ENCODE measurements at places on chromosomes 12 and 14.

- no peak for DNase-seq
These were observed 54.5 kb upstream of the ASPG start for GRCh38 chr14:104030958-104031357.

DNA sequence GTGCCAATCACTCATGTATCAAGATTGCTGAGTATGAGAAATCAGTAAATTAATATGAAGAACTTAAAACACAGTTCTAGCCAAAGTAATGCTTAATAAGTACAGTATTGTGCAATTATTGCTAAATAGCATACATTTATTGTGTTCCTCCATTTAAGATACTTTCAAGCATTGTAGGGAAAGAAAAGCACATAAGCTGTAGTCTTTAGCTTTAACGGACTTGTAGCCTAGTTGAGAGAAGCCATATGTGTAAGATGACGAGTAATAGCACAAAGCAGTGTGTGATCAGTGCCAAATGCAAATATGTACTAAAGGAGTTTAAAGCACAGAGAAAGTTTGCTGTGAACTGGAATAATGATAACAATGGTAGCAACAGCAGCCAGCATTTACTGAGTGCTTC is 38.1 kb downstream of the ETV6 start:
- DNase-seq = no peak

DNA sequence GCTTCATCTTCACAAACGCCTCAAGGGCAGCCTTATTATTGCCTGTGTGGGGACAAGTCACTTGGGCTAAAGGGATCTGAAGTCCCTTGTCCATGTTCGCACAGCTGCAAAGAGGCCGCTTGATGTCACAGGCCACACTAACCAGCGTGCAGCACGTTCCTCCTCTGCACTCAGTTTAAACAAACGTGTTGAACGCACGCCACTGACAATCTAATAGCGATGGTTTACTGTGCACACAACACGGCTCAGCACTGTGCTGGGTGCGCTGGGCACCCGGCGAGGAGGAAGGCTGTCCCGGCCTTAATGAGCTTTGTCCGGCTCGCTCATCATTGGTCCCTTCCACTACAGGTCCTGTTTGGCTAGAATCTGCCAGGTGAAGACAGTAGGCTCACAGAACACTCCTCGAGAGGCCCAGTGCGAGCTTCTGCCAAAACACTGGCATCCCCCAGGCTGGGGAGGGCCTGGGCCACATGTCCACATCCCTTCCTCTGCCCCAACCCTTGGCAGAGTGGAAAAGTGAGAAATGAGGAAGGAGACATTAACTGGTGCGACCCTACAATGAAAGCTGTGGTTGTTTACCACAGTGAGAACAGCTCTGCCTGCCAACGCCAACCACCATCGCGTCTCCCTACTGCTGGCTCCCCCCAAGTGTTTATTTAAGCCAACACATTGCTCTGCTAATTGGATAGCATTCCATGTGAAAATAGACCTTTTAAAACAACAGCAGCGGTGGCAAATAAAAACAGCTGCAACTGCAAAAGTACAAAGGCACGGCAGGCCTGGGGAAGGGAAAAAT is 113.2 kb downstream of the RBM19 start:
- no peak for DNase-seq

DNA sequence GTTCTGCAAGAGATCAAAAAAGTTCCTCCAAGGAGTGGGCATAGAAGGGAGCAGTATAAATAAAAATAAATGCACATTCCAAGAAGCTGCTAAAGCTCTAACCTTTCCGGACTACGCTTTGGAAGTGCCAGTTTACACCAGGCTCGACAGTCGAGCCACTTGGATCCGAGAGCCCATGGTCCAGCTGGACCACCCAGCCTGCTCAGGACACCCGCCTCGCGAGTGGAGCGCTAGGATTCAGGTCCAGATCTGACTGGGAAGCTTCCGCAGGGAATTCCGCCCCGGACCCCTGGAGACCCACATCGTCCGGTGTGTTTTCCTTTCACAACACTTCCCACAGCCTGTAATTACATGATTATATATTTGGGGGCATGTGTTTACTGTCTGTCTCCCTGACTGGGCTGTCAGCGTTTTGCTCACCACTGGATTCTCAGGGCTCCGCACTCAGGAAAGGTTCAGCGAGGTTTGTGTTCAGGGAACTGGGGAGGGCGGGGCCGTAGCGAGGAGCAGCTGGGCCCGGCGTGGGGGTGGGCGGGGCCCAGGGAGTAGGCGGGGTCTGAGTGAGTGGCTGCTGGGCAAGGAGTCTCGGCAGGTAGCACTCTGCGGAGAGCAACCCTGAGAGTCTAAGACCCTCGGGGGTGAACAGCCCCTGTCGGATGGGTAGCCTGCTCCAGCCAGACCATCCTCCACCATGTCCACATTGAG is 52.3 kb upstream of the TMEM263 start:
- DNase-seq = peak; percentile 79

DNA sequence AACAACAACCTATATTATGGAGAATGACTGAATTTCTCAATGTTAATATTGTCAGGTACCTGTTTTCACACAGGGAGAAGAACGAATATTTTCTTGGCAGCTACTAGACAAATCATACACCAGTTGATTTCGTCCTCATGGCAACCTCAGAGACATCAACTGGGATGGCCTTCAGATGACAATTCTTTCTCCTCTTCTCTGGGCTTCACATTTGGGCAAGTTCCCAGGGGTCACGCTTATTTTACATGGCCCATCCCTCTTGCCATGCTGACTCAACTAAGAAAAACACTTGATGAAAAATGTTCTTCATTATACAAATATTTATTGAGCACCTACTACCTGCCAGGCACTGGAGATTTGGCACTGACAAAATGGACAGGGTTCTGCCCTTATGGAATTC is 29.0 kb downstream of the PPP1R13B start:
- DNase-seq = no peak

DNA sequence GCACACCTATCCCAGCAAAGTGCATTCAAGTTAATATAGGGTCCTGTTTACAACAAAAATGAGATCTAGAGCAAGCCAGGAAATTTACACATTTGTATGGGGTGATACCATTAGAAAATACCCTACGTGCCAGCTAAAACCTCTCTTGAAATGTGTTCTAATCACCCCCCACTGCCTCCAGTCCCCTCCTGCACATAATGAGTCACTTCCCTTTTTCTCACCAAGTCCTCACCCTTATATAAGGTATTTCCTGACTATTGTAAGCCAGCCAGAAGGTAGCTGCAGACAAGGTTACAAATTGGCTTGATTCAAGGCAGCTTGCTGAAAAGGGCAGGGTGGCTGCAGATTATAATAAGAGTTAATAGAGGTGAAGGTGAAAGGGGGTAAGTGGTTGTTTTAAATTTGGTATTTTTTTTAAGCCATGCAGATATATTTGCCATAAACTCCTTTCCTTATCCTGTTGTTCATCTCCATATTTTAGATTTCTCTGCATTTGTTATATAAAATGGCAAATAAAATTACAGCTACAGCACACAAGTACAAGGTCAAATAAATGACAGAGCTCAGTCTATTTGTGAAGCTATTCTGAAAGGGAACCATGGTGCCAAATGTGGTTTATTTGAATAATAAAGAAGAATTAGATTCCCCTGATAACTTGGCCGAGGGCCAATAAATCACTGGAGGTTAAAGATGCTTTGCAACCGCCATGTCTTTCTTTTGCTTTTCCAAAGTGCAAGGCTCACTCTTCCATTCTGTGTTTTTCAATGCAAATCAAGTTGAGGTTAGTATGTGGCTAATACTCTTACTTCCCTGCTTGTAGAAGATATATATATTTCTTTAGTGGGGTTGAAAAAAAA is 385.9 kb downstream of the EGLN3 start:
- no peak for DNase-seq

DNA sequence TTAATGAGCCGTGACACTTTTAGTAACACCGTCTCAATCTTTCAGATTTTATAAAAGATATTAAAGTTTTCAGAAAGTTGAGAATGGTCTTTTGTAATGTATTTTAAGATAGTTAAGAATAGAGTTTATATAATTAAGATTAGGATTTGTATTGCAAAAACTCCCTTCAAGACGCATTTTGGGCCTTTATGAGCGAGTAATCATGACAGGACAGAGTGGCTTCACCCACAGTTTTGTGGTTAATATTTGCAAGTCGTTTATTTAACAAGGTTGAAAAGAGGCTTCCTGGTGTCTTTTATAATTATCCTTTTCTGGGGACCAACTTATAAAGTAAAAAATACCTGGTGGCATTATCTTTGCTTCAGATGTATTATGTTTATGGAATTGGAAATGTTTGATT is 44.0 kb downstream of the TRAF3 start:
- peak; percentile 24 for DNase-seq

DNA sequence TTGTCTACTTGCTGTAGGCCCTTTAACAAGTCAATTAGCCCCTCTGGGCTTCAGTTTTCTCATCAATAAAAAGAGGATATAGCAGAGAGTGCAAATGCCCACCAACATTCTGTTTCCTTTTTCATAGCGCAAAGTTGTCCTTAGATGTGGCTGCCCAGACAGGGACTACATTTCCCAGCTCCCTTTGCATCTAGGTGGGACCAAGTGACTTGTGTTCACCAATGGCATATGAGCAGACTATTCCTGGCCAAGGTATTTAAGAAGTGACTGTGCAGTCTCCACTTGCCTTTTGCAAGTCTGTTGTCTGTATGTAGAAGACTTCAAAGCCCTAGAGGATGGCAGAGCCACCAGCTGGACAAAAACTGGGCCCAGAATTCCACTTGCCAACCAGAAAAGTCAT is 59.7 kb downstream of the DAO start:
- peak; percentile 46 for DNase-seq

- DNase-seq = no peak
These were observed 262.3 kb upstream of the GRIP1 start for GRCh38 chr12:66941150-66941549.

GRCh38 chr12:6839482-6840201 is 1.1 kb upstream of the GNB3 start:
- no peak for DNase-seq

GRCh38 chr12:93803424-93803807 is 126.2 kb downstream of the CRADD start:
- no peak for DNase-seq

DNA sequence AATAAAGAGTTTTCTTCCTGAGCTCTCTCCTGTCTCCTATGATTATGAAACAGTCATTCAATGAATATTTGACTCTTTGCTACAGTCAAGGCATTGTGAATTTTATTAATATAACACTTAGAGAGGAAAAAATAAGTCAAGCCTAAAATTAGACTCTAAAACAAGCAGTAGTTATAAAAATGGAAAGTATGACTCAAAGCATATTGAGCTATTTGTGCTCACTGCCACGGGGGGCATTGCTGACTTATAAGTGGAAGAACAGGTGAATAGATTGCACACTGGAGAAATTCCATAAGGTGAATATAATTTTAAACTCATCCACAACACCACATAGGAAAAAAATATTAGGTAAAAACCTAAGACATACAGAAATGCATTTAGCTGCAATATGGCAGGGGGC is 87.7 kb upstream of the CCDC196 start:
- no peak for DNase-seq

GRCh38 chr12:46815809-46816208 is 10.0 kb downstream of the SLC38A4 start:
- DNase-seq = no peak

DNA sequence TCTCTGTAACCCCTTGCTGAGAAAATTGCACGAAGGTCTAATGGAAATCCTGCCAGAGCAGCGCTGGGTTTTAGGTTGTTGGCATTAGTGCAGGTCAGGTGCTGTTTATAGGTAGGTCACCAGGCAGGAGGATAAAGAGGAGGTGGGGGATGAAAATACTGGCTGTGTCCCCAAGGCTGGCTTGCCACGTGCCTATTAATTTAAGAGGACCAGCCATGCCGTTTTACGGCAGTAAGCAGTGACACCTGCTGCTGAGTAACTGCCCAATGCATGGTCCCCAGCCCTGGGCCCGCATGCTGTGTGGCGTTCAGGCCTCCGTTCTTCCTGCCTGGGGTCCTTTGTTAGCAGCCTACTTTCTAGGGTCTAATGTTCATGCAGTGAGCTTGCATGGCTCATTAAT is 67.2 kb downstream of the WDR20 start:
- DNase-seq = no peak

GRCh38 chr12:78951803-78952551 is 87.4 kb downstream of the SYT1 start:
- DNase-seq = no peak

DNA sequence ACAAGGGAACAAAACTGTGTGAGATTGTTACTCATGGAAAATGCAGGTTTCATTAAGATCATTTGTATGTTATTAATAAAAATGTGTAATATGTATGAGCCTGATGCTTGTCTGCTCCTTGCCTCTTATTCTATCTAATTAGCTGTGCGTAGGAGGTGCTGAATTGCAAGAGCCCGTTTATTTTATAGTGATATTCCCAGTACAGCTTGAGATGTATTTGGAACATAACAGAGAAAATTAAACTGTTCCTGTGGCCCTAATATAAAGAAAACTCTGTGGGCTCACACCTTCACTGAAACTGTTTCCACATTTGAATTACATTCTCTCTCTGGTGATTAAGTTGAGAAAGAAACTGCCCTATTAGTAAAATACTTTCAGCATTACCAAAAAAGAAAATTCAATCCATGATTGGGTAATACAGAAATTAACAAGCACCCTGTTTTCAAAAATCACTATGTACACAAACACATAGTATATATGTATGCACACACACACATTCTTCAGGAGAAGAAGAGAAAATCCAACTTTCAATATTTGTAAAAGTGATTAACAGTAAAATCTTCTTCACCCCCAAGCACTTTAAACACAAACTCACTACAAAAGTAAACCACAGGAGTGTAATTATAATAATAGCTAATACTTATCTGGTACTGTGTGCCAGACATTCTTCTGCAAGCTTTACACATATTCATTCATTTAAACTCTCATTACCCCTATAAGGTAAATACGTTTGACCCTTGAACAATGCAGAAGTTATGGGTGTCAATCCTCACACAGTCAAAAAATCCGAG is 233.2 kb downstream of the PHLDA1 start:
- DNase-seq = no peak

DNA sequence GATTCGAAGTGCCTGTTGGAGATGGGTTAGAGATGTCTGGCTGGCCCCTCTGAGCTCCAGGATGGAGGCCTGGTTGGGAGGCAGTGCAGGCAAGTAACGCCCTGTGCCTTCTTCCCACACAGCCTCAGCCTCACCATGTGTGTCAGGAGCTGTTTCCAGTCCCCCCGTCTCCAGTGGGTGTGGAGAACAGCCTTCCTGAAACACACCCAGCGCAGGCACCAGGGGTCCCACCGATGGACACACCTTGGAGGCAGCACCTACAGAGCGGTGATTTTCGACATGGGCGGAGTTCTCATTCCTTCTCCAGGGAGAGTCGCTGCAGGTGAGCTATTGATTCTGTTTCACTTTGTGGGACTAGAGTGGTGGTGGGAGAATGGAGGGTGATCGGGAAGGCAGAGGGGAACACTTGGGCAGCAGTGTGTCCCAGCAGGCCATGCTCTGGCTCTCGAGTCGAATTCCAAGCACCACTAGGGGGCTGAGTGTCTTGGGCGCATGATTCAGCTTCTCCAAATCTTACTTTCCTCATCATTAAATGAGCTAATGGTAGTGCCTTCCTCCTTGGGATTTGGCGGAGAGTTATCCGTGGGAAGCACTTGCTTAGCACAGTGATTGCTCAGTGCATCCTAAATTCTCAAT is 6.8 kb downstream of the ACAD10 start:
- no peak for DNase-seq

Measured in CD4-positive, alpha-beta T cell treated with Interleukin-17A for 1 hour (primary cell).